ENCODE measurements at places on chromosomes 12 and 14. TPM values are rescaled to one million over a fixed set of nuclear protein-coding genes. Genes with fewer than 3 reads are reported as not detected.

Gene SPX
- total RNA-seq, result not detected

Gene MYO1H
- not detected for total RNA-seq

Gene PABPN1
- total RNA-seq, result 89.7 TPM

Gene ANKS1B
- total RNA-seq, result not detected

Gene OAS2
- 146 TPM for total RNA-seq

Gene NOVA1
- total RNA-seq, result 2.0 TPM

Gene FOXG1
- total RNA-seq, result not detected

Gene CTSG
- not detected for total RNA-seq

Gene MIP
- total RNA-seq, result not detected

Gene CBLN3
- total RNA-seq, result 0.32 TPM

Gene METTL1
- total RNA-seq, result 5.0 TPM

Gene SIRT4
- 1.3 TPM for total RNA-seq

Gene KLRK1
- total RNA-seq, result not detected

Gene OR4K15
- total RNA-seq, result not detected

Gene NRXN3
- under 0.01 TPM for total RNA-seq

Gene HOXC6
- not detected for total RNA-seq

Gene CCDC196
- total RNA-seq, result not detected

Gene FAM222A
- total RNA-seq, result 0.32 TPM

Gene KRT7
- total RNA-seq, result 33.4 TPM

Gene ITPR2
- 113 TPM for total RNA-seq

Gene KCNA1
- not detected for total RNA-seq

Gene GPR162
- total RNA-seq, result 9.4 TPM

Gene ZC2HC1C
- 3.6 TPM for total RNA-seq

Gene APOF
- not detected for total RNA-seq

Gene LHX5
- total RNA-seq, result not detected

Gene WDHD1
- 19.0 TPM for total RNA-seq

Gene TESPA1
- not detected for total RNA-seq

Gene PIANP
- total RNA-seq, result not detected

Gene PLEKHD1
- total RNA-seq, result under 0.01 TPM

Gene NPFF
- not detected for total RNA-seq

Gene PMCH
- 0.61 TPM for total RNA-seq

Gene FGF6
- not detected for total RNA-seq

Gene SPTB
- not detected for total RNA-seq

Gene DDHD1
- 7.8 TPM for total RNA-seq

Gene SMIM41
- not detected for total RNA-seq

Gene SDR39U1
- 9.6 TPM for total RNA-seq
